Progenitor cell of endocrine pancreas (in vitro differentiated cells): ENCODE measurements at places on chromosomes 2 and 18.

GRCh38 chr18:54783139-54783538, 45.1 kb upstream of the RAB27B start:
- no peak for DNase-seq

GRCh38 chr2:154554046-154554445, 144.4 kb upstream of the KCNJ3 start:
- DNase-seq: no peak

DNA sequence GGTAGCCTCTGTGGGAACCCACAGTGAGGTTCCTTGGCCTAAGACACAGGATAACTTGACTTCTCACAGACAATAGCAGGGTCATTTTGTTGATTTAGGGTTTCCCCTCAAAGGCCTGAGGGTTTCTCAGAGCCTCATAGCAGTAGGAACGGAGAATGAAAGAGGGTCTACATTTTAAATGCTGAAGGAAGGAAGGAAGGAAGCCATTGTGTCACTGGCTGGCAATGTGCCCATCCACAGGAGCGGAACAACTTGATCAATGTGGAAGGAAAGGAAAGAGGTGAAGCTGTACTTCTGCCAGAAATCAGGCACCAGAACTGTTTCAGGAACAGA, 5.1 kb downstream of the IL1B start:
- DNase-seq: no peak

- DNase-seq: no peak
Measured at GRCh38 chr2:231526341-231527090, 3.7 kb downstream of the NMUR1 start.

- DNase-seq: no peak
Measured at GRCh38 chr2:201970786-201971108, 62.9 kb upstream of the FZD7 start.

- DNase-seq: no peak
Measured at GRCh38 chr2:98058191-98058975, 28.6 kb upstream of the VWA3B start.

DNA sequence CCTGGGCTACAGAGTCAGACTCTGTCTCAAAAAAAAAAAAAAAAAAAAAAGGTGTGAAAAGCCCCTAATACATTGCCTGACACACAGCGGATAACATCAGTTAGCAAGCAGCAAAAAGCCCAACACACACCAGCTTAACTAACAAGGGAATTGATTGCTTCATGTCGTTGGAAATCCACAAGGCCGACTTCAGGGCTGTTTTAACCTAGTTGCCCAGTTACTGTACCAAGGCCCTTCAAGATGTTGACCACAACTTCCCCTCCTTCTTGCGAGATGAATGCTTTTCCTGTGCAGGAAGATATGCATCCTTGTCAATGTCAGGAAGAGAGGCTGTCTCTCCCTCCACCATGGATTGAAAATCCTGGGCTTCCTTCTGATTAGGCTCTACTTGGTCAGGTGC, 202.9 kb downstream of the MIB1 start:
- no peak for DNase-seq

- peak; percentile 30 for DNase-seq
Measured at GRCh38 chr2:112646102-112646719, 472 bp downstream of the SLC20A1 start.

DNA sequence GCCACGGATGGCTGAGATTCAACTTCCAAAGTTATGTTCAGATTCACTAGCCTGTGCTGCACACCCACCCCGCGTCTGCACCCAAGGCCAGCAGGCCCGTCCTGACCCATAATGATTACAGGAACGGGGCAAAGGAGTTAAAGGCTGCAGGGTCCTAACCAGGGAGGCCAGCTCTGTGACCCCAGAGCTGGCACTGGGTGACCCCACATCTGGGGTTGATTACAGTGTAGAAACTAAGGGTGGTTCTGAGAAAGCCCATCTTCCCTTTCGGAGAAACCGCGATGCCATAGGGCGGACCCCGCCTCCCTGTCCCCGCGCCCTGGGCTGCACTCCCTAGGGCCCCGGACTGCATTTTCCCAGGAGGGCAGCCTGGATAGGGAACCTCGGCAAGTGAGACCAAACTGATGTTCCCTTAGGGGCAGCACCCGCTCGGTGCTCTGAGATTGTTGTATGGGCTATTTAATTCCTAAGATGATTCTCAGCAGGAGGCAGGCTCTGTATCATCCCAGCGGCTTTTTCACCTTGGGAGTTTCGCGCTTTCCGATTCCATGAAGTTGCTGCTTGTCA, 2.2 kb upstream of the GPR148 start:
- DNase-seq: no peak

DNA sequence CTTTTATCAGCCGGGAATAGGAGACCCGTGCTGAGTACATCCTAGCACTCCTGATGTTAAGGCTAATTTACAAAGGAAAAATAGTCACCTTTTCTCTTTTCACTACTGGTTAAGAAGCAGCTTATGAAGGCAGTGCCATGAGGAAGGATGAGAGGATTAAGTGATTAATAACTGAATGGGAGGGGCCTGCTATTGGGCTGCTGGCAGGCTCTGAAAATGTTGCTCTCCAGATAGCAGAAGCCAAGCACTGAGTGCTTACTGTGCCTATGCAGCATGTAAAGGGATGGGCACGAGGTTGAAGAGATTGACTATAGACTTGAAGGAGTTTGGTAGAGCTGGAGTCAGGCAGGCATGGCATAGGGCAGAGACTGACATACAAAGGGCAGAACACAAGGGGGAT, 282.4 kb upstream of the THSD7B start:
- no peak for DNase-seq

- no peak for DNase-seq
Measured at GRCh38 chr2:34806891-34807290, 1207.8 kb upstream of the FAM98A start.

DNA sequence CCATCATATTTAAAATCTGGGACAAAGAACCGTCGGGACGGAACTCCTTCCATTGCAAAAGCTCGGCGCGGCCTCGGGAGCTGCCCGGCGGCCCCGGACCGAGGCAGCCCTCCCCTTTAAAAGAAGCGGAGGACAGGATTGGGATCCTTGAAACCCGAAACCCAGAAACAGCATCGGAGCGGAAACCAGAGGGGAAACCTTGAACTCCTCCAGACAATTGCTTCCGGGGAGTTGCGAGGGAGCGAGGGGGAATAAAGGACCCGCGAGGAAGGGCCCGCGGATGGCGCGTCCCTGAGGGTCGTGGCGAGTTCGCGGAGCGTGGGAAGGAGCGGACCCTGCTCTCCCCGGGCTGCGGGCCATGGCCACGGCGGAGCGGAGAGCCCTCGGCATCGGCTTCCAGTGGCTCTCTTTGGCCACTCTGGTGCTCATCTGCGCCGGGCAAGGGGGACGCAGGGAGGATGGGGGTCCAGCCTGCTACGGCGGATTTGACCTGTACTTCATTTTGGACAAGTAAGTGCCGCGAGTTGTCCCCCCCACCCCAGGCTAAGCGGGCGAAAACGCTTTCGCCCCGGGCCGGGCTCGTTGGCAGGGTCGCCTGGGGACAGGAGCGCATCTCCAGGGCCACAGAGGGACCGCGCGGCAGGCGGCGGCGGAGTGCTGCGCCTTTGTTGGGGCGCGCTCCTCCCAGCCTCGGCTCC, at the start of gene ANTXR1:
ANTXR1 (plus strand) TSS at position 38 of the 698 bp plus-strand sequence; CDS start at position 359, 321 bp downstream.
- DNase-seq: peak; percentile 34

DNA sequence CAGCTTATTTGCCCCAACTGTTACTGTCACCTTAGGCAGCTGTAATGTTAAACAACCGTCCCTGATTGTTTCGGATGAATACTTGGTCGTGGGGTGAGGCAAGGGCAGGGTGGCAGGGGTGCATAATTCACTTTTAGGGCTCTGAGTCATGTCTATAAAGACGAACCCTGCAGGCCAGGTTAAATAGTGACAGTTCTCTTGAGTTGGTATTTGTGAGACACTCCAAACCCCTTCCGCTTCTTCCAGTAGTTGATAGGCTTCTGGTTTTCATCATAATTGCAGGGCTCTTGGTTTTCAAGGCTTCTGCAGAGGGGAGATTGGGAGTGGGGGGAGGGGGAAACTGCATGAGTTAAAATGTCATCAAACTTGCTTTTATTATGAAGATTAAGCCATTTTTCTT, 97.2 kb upstream of the TSPYL6 start:
- no peak for DNase-seq

- no peak for DNase-seq
Measured at GRCh38 chr2:104889291-104889959, 35.5 kb downstream of the POU3F3 start.

DNA sequence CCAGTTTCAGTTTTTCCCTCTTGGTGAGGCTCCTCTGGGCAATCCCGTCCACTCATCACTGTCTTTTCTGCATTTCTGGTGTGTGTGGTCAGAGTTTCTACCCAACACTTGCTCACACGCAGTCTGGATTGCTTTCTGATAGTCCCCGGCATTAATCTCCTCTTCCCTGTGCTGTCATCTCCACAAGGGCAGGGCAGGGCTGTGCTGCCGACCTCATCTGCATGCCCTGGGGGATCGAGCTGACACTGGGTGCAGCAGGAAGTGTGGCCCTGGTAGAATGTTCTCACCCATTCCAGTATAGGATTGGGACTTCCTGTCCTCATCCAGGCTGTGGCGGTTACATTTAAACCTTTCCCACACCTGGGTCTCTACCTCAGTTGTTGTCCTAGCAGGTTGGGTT, 80.0 kb upstream of the FAM136A start:
- DNase-seq: no peak

GRCh38 chr2:237053066-237053465, 32.6 kb upstream of the COPS8 start:
- no peak for DNase-seq

GRCh38 chr2:34912084-34912483, 1313.0 kb upstream of the FAM98A start:
- no peak for DNase-seq

GRCh38 chr2:43937269-43937820, 58.4 kb downstream of the LRPPRC start:
- DNase-seq: no peak

GRCh38 chr2:207482630-207483029, 47.1 kb upstream of the CREB1 start:
- DNase-seq: no peak

- no peak for DNase-seq
Measured at GRCh38 chr2:229422063-229422462, 151.0 kb upstream of the PID1 start.

- DNase-seq: no peak
Measured at GRCh38 chr2:23685181-23685580, 241.7 kb downstream of the ATAD2B start.

- no peak for DNase-seq
Measured at GRCh38 chr2:12769492-12770105, 52.9 kb downstream of the TRIB2 start.

GRCh38 chr2:168454737-168455644, 1.1 kb upstream of the CERS6 start:
- no peak for DNase-seq

- DNase-seq: no peak
Measured at GRCh38 chr18:74679006-74679678, 81.5 kb downstream of the ZNF407 start.

- no peak for DNase-seq
Measured at GRCh38 chr18:24491927-24492834, 31.7 kb downstream of the HRH4 start.

GRCh38 chr2:1598041-1598710, 146.1 kb downstream of the PXDN start:
- DNase-seq: no peak

DNA sequence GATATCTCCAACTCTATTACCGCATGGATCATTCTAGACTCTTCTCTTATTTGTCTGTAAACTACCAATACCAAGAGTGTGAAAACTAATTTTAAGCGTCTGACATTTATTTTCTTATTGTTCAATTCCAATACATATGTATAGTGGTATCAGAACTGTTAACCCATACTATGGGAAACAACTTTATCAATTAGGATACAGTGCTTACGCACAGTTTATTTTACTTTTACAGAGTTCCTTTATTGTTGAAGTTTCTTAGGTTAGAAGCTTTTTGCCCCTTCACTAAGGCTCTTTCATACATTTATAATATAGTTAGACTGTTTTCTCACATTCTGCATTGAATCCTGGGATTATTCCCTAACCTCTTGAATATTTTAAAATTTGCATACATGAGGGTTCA, 198.8 kb upstream of the RGPD4 start:
- no peak for DNase-seq

DNA sequence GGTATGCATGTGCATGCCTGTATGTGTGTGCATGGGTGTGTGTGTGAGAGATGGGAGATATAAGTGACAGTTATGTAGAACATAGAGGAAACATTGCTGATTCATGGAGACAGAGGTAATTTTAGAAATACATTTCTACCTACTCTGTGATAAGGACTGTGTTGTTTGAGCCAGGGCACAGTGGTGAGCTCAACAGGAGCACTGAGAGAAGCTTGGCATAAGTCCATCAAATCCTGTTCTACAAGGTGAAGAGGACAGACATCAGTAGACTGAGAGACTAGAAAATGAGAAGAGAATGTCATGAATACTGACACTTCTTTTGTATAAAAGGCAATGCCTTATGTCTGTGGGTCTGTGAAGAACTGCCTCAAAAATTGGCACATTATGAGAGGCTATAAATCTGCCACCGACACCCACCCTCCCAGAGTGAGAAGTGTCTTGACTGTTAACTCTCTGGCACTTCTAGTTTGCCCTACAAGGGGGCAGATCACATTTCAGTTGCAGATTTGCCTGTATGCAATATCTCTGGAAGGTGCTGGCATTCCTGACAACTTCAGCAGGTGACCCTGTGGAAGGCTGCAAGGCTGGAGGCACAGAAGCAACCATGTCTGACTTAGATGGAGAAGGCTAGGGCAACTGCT, 962.3 kb upstream of the NRXN1 start:
- DNase-seq: no peak

GRCh38 chr18:44545359-44545985, 135.2 kb upstream of the SETBP1 start:
- DNase-seq: no peak

GRCh38 chr18:44682871-44683221, 2.2 kb downstream of the SETBP1 start:
- DNase-seq: no peak

DNA sequence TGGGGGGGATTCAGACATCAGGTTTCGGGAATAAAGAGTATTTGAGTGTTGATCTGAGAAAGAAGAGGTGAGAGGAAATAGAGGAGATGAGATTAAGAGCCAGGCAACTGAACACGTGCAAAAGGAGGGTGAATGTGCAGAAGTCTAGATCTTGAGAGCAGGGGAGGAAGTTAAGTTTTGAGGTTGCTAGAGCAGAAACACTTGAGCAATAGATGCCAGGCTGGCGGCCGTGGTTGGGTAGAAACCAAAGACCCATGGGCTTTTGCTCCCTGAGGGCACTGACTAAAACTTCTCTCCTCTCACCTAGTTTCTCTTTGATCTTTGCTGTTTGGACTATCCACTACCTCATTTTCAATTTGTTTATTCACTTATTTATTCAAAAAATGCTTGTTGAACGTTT, 116.0 kb downstream of the CDC42EP3 start:
- no peak for DNase-seq

- no peak for DNase-seq
Measured at GRCh38 chr2:42979870-42980763, 187.7 kb upstream of the HAAO start.

DNA sequence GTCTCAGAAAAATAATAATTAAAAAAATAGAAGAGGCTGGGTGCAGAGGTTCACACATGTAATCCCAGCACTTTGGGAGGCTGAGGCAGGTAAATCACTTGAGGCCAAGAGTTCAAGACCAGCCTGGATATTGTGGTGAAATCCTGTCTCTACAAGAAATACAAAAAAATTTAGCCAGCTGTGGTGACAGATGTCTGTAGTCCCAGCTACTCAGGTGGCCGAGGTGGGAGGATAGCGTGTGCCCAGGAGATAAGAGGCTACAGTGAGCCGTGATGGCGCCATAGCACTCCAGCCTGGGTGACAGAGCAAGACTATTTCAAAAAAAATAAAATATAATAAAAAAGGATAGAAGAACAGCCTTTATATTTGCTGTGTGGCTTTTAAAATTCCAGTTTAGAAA, 35.9 kb downstream of the SMC6 start:
- DNase-seq: no peak

GRCh38 chr18:25503567-25504081, 151.7 kb upstream of the ZNF521 start:
- DNase-seq: no peak
